ENCODE measurements at places on chromosomes 2 and 18.

GRCh38 chr2:199772035-199772976, 78.7 kb downstream of the FTCDNL1 start:
- DNase-seq = no peak

GRCh38 chr18:73980289-73980979, 167.2 kb downstream of the FBXO15 start:
- DNase-seq = no peak

DNA sequence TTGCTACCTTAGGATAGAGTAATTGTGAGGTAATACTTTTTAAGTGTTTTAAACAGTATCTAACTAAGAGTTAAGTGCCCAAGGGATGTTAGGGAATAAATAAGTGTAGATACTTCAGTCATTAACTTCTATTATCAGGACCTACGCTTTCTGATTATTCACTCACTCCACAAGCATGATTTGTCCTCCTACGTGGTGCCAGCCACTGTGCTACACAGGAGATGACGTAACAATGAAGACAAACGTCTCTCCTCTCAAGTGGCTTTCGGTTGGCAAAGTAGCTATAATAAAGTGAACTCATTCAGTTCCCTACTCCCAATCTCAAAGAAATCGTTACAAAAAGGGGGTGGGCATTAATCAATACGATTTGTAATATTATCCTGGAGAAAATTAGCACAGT, 100.9 kb upstream of the SETBP1 start:
- DNase-seq = no peak

- DNase-seq = no peak
Observed at GRCh38 chr2:120933693-120934573, 198.3 kb downstream of the GLI2 start.

- no peak for DNase-seq
Observed at GRCh38 chr2:176413786-176414185, 144.5 kb downstream of the MTX2 start.

DNA sequence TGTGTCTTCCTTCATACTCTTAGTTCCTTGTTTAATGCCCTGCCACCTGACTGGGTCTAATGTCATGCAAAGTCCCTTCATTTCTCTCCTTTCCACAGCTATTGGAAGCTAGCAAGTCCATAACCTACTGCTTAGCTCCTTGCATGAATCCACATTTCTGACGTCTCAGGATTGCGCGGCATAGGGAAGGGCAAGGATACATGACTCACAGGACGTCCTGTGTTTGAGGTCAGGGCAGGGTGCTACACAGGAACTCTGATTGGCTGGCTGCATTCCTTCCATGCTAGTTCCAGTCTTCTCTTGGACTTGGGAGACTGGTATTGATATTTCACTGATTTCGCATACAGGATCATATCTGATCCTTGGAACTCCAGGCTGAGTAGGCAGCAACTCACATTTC, 137.9 kb downstream of the CDH2 start:
- no peak for DNase-seq

DNA sequence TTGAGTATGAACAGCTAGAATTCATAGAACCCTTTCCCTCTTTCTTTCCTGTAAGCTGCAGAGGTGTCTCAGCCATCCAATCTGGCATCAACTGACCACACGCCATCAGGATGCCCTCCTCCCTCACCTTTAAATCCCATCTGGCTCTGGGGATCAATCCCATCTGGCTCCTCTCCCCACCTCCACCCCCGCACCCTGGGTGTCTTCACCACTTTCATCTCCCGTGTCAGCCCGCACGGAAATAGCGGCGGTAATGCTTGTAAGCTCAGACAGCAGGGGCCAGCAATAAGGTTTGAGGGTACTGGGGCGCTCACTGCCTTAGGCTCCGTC, 508 bp upstream of the TUBA4B start:
- DNase-seq = no peak

GRCh38 chr2:68428126-68428525, 39.0 kb downstream of the FBXO48 start:
- DNase-seq = no peak

DNA sequence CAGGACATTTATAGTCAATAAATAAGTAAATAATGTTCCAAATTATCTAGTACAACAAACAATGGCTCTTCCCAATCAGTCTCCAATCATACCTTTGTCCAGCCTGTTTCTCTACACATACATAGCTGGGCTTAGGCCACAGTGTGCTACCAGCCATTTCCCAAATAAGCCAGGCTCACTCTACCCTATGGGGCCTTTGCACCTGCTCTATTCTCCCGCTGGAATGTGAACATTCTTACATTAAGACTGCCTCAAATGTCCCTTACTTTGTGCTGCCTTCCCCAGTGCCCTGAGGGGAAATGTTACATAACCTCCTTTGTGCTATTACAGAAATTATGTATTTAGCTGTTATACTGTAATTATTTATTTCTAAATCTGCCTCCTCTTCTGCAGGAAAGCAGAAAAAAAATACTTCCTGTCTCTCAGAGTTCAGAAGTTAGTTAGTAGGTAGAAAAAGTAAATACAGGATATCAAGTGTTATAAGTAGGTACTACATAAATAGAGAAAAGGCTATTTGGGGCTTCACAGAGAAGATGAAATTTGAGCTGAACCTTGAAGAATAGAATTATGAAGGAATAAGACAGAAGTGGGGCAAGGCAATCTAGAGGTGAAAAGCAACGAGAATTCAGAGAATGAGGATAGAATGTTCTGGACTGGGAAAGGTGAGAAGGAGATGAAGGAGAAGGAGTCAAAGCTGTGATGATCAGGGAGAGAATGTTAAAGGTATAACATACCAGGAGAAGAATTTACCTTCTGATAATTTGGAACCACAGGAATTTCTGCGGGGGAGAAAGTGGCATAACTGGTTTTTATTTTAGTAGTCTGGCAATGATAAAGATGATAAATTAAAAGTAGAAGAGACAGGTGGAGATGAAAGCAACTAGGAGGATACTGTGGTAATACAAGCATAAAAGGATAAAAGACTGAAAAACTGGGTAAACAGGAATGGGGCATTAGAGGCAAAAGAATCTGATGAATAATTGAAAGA, 37.0 kb downstream of the ROCK1 start:
- no peak for DNase-seq

- DNase-seq = no peak
Observed at GRCh38 chr18:34942276-34942675, 98.9 kb upstream of the MAPRE2 start.

- DNase-seq = no peak
Observed at GRCh38 chr2:206217166-206217565, 57.3 kb upstream of the ZDBF2 start.

DNA sequence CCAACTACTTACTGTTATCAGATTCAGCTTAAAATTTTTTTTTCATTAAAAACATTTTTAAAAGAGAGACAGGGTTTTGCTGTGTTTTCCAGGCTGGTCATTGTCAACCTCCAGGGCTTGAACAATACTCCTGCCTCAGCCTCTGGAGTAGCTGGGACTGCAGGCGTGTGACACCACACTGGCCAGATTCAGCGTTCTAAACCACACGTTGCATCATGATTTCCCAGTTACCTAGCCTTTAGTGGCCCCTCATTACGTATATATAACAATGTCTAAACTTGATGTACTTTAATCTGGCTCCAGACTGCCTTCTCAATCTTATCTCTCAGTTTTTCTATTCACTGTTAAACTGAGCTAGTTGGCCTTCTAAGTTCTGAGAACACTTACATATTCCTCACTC, 89.6 kb downstream of the COMMD1 start:
- DNase-seq = no peak

DNA sequence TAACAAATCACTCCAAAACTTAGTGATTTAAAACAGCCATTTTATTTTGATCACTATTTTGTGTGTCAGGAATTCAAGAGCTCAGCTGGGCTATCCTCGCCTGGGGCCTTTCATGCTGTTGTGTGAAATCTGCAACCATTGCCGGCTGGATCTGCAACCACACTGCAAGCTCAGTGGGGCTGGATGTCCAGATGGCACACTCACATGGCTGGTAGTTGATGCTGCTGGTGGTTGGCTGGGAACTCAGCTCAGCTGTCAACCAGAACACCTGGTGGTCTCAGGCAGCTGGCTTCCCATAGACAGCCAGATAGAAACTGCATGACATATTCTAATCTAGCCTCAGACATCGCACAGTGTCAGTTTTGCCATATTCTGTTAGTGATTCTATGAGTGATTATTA, 30.6 kb upstream of the AP1S3 start:
- DNase-seq = no peak
